ENCODE measurements at places on chromosomes 5 and 9.

- no peak for DNase-seq
Measured at GRCh38 chr9:77215874-77216273, 38.5 kb downstream of the VPS13A start.

- no peak for DNase-seq
Measured at GRCh38 chr9:22332202-22332601, 114.4 kb upstream of the DMRTA1 start.

GRCh38 chr5:137316346-137316736 lies 182.8 kb downstream of the SPOCK1 start:
- no peak for DNase-seq

DNA sequence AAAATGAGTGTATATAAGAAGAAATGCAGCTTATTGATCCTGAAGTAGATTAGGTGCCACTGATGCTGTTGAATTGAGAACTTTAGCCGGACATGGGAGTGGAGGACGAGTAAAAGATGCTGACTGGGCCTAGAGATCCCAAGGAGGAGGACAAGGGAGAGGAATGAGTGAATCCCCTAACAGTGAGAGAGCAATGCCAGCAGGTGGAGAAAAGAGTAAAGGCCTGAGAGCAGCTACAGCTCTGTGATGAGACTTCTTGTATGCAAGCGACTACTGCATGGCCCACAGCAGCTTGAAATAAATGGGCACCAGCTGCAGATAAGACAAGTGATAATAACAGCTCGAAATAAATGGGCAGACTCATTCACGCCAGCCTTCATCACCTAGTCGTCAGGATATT lies 44.5 kb upstream of the JMY start:
- DNase-seq, result no peak

DNA sequence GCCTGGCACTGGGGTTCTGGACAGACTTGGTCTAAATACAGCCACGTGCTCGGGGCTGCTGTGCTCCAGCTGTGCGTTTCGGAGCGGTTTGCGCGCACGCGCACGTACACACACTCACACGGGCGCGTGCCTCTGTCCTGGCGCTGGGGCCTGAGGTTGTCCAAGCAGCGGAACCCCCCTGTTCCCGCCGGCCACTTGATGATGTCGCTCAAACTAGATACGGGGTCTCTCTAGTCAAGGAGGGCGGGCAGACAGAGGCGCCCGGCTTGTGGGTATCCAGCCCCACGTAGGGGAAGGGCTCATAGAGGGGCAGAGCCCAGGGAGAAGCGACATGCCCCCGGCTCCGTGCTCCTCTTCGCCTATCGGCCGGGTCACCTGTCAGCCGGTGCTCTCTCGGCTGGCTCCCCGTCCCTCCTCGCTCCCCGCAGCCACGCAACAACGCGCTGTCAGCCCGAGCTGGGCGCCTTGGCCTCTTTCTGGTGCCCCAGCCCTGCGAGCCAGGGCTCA lies 8.9 kb downstream of the NR2F1-AS1 start:
- no peak for DNase-seq

GRCh38 chr5:10604975-10605374 lies 41.1 kb downstream of the ANKRD33B start:
- DNase-seq, result no peak

Measured in upper lobe of left lung (tissue), 6 donors.